ENCODE measurements at places on chromosomes 16 and 17.

- no peak for DNase-seq
Measured at GRCh38 chr17:37859451-37859850, 64.8 kb upstream of the TBC1D3K start.

- DNase-seq = no peak
Measured at GRCh38 chr17:14318918-14319205, 18.0 kb downstream of the HS3ST3B1 start.

DNA sequence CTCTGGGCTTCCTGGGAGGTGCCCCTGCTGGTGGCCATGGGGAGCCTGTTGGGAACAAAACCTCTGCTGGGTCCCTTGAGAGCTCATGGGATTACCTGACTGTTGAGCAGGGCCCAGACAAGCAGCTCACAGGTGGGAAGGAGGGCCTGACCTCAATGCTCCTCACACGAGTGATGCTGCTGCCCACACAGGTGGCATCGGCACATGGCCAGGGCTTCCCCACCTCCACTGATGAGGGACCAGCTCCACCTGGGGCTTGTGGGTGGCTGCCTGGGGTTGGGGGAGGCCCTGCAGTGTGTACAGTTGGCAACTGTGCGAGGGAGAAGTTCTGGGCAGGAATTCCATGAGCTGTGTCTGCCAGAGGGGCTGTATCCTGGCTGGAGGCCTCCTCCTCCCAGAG, 87.8 kb upstream of the NLRP1 start:
- DNase-seq = no peak

DNA sequence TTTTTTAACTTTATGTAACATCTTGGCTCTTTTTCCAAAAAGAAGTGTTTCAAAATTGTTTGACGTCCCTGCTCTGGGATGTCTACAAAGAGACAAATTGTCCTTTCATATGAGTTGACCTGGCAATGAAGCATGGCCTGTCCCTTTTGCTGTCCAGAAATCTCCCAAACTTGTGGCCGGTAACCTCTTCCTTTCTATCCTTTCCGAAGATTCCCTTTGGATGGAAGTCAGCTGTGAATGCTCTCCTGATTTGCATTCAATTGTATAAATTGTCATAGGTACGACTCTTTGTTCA, 40.9 kb upstream of the FAM20A start:
- DNase-seq = no peak

DNA sequence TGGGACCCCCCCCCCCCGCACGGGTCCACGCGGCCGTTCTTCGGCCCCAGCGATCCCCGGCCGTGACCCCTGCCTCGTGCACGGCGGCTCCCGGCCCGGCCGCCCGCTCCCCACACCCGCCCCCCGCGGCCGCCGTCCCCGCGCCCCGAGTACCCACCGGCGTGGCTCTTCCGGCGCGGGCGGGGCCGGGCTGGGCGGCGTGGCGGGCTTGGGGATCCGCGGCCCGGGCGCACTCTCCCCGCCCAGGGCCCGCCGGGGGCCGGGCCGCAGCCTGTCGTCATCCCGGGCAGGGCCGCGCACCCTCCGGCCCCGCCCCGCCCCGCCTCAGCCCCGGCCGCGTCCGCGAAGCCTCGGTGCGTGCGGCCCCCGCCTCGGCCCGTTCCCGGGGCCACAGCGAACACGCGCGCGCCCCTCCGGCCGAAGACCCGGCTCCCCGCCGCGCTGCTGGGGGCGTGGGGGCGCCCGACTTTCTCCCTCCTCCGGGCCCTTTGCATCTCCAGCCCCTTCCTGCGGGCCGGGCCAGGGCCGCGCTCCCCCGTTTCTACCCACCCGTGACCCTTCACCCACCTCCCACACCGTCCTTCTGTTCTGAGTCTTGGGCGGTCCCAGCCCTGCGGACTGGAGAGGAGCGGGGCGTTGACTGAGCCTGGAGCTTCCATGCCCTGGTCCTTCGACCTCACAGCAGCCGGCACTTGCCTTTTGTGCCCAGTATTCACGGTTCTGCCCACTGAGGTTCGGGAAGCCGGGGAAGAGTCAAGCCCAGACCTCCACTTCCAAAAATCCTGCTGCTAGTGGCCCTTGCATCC, 840 bp downstream of the MYO1C start:
- no peak for DNase-seq

GRCh38 chr17:45784741-45785479, 790 bp downstream of the CRHR1 start:
- no peak for DNase-seq

- DNase-seq = no peak
Measured at GRCh38 chr17:45256114-45256966, 5.6 kb downstream of the SPATA32 start.

GRCh38 chr16:3607161-3607560, 4.2 kb downstream of the SLX4 start:
- no peak for DNase-seq

DNA sequence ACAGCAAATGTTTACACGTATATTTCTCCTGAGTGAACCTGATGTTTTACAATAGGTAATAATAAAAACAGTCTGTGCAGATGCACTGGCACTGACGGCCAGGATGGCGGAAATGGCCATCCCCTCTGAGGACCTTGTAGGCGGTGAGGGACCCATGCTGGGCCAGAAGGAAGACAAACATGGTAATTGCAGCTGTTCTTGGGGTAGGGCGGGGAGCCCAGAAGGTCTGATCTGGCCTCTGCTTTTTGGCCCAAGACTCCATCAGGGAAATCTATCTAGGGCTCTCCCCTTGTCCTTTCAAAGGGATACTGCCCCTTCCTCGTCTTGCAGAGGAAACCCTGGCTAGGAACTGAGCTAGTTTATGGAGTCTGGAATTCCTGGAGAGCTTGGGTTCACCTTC, 7.4 kb upstream of the LGALS9 start:
- DNase-seq = no peak

DNA sequence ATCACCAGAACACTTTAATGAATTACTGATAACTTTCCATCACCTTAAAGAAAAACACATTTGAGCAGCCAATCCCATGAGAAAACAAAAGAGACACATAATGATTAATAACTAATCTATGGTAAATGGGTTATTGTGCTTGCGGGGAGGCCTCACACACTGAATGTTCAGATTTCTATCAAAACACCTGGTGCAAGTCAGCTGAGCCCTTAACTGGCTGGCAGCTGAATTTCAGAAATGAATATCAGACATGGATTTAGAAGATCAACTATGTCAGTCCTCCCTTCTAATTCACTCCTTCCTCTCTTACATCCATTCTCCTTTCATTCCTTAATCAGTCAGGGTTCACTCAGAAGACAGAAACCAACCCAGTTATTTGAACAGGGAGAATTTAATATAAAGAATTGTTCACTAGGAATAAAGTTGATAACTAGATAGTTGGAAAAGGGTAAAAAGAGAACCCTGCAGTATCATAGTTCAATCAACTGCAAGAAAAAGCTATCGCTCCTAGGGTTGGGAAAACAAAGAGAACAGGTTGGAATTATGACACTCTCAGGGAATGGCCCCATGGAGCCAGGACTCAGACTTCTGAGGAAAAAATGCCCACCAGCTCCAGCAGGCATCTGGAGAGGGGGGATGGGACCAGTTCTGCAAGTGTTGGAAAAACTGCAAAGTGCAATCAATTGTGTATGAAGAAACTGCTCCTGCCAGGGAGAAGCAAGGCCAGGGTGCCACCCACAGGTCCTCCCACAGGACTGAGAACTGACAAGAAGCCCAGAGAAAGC, 577.1 kb upstream of the CDH5 start:
- DNase-seq = no peak

DNA sequence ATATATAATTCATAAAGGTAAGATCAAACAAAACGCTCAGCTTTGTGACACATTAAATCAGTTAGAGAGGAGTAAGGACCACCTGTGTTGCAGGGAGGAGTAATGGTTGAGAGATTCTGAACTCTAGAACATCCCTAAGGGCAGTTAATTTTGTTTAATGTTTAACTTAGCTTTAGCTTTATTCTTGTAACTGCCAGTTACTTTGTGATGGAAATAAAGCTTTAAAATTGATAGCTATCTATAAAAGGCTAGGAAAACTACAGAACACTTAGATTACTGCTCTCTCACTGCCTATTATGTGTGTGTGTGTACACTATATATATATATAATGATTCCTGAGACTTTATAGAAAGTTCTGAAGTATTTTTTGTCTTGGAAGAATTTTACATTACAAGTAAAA, 37.8 kb downstream of the PTRH2 start:
- no peak for DNase-seq

- no peak for DNase-seq
Measured at GRCh38 chr17:65888649-65889048, 303.3 kb downstream of the CEP112 start.

DNA sequence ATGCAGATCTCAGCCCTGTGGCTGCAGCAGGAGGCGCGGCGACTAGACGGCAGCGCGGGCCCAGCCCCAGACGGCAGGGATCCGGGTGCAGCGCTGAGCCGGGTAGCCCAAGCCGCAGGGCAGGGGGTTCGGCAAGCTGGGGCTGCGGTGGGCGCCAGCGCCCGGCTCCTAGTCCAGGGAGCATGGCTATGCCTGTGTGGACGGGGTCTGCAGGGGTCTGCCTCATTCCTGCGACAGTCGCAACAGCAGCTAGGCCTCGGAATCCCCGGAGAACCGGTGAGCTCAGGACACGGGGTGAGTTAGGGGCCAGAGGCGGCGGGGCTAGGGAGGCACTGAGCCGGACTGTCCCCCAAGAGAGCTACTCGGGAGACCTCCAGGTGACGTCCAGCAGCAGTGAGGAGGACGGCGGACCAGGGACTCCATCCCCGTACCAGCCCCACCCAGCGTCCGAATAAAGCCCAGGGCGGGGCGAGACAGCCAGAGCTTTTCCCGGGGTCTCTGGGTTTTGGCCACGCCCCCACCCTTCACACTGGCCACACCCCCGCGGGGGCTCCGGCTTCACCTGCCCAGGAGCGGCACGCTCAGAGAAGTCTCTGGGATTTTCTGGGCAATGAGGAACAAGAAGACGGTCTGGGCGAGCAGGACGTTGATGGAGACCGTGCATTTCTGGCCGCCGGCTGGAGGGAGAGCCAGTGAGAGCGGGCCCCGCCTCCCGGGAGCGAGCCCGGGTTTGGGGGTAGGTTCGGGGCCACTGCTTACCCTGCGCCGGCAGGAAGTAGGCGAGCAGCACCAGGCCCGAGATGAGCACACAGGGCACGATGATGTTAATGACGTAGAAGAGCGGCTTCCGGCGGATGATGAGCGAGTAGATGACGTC, 1.1 kb downstream of the C17orf107 start:
- no peak for DNase-seq

DNA sequence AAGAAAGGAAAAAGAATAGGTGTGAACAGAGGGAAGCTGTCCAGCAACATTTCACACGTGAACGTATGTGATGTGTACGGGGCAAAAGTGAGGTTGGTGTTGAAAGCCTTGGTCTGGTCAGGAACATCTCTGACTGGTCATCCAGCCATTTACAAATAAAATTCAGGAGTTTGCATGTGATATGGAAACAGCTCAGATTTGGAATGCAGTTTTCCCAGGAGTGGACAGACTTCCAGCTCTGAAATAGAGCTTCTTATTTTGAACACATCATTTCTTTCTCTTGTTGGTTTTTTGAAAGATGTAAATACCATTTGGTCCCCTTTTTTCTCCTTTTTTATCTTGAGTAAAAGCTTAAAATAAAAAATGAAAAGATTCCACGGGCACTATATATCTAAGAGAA, 566.2 kb upstream of the ZFHX3 start:
- no peak for DNase-seq

DNA sequence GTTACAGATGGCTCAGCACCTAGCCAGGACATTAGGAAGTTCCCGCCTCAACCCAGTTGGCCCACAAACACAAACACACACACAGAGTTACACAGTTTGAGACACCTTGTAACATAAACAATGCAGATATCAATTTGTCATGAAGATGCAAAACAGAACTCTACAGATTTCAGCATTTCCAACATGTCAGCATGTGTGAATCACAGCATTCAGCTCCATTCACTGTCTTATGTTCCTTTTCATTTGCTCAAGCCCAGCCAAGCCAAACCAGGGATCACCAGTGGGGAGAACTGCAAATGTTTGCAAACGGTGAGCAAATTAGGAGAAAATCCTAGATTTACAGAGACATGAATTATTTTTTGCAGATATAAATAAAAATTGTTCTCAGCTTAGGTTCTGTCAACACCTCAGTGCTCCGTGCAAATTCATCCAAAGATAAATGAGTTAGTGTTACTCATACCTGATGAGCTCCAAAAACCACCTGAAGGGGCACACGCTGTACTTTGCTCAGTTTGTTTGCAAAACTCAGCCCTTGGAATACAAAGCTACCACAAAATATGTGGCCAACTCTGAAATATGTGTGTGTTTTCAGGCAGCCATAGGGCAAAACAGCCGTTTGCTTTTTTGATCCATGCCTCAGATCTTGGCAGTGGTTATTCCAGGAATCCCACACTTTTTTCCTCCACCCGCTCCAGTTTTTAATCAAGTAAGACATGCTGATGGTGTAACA, 16.3 kb upstream of the COX10 start:
- DNase-seq = no peak

- no peak for DNase-seq
Measured at GRCh38 chr17:75703191-75703590, 18.1 kb upstream of the ITGB4 start.

DNA sequence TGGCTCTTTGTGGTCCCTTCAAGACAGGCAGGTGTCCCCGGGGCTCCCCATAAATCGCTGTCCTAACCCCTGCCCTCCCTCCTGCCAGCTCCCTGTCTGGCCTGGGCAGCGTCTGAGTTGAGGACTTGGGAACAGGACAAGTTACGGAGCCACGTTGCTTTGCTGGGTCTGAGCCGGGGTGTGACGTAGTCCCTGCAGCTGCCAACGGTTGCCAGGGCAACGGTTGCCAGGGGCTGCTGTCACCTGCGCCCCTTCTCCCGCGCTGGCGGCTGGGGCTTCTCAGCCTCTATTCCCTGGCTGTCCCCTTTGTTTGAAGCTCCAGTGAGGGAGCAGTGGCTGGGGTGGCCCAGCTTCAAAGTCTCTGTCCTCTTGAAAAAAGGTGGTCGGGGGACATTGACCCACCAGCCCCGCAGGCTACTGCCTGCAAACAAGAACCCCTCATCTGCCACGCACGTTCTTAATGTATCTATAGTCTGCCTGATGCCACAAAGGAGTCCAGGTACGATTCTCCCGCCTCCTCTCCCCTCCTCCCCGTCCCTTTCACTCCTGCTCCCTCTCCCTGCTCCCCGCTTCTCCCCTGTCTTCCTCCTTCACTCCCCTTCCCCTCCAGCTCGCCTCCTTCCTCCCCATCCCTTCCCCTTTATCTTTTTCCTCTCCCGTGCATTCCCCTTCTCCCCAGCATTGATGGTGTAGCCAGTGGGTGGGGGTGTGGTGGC, 10.9 kb downstream of the ADGRG1 start:
- DNase-seq = no peak

GRCh38 chr17:78343543-78344201, 16.2 kb downstream of the SOCS3 start:
- no peak for DNase-seq

GRCh38 chr17:7266784-7267183, 4.5 kb upstream of the CLDN7 start:
- DNase-seq = no peak

DNA sequence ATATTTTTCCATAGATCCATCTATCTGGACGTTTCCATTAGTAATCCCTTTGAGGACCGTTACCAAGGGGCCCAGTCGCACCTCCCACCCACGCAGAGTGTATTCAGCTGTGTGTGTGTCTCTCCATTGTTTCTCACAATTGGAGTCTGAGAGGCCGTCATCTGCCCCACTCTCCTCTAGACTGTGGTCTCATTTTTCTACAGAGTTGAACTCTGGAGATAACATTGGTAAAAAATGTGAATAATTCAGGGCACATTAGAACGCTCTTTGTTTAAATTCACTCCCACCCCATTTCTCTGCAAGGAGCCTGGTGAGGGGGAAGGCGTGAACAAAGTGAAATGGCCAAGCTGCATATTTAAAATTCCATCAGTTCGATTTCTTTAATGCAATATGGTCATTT, 333.1 kb upstream of the MAF start:
- no peak for DNase-seq

GRCh38 chr16:74291577-74292208, 4.9 kb upstream of the PSMD7 start:
- no peak for DNase-seq

All from stimulated activated CD8-positive, alpha-beta memory T cell treated with anti-CD3 and anti-CD28 coated beads, Interleukin-4, amount 100 ng/mL, for 24 hours (primary cell).